Inflammatory macrophage (primary cell): ENCODE measurements at places on chromosomes 12 and 14.

DNA sequence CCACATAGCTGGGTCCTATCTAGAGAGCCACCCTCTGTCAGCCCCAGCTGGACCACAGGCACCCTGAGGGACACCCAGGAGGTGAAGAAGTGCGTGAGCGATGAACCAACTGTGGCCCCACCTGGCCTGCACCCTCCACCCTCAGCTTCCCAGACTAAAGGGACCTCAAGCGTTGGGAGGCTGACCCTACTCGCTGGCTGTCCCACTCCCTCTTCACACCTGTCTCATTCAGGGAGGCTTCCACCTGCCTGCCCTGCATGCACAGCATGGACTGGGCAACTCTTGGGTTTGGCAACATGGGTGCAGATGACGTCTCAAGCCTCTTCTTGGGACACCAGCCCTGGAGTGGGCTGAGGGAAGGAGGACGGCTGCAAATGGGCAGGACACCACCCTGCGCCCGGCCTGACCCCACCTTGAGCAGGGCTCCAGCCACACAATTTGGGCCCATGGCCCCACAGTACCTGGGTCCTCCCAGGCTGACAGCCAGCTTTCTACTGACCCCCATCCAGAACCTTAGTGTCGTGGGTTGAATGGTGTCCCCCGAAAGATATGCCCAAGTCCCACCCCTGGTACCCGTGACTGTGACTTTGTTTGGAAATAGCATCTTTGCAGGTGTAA lies 2.1 kb downstream of the TMEM179 start:
- no peak for DNase-seq

DNA sequence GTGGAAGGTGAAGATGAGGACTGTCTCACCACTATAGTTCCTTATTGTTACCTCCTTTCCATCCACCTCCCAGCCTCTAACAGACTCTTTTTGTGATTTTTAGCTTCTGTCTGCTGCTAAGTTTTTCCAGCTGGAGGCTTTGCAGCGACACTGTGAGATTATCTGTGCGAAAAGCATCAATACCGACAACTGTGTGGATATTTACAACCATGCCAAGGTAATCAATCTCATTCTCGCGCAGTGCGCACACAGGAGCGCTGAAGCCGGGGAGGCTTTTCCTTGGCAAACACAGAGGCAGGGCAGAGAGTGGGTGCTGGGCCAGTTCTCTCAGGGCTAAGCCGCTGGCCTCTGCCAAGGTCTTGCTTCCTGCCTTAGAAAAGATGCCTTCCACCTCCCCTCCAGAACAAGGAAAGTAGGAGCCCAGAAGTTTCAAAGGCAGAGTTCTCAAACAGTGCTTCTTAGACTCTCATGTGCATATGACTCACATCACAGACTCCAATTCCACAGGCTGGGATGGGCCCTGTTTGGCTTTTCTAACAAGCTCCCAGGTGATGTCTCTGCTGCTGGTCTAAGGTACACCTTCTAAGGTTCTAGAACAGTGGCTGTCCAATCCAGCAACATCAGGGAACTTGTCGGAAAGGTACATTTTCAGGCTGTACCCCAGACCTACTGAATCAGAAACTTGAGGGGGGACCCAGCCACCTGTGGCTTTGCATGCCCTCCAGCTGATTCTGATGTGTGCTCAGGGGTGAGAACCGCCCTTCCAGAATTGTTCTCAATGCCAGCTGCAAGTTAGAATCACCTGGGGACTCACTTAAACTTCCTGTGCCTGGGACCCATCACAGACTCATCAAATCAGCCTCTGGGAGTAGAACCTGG lies 33.8 kb upstream of the PWP1 start:
- DNase-seq, result no peak

GRCh38 chr12:80838708-80839107 lies 99.0 kb downstream of the LIN7A start:
- DNase-seq, result no peak

GRCh38 chr12:50166799-50167048 lies 445 bp downstream of the CERS5 start:
- DNase-seq, result peak; percentile 42

DNA sequence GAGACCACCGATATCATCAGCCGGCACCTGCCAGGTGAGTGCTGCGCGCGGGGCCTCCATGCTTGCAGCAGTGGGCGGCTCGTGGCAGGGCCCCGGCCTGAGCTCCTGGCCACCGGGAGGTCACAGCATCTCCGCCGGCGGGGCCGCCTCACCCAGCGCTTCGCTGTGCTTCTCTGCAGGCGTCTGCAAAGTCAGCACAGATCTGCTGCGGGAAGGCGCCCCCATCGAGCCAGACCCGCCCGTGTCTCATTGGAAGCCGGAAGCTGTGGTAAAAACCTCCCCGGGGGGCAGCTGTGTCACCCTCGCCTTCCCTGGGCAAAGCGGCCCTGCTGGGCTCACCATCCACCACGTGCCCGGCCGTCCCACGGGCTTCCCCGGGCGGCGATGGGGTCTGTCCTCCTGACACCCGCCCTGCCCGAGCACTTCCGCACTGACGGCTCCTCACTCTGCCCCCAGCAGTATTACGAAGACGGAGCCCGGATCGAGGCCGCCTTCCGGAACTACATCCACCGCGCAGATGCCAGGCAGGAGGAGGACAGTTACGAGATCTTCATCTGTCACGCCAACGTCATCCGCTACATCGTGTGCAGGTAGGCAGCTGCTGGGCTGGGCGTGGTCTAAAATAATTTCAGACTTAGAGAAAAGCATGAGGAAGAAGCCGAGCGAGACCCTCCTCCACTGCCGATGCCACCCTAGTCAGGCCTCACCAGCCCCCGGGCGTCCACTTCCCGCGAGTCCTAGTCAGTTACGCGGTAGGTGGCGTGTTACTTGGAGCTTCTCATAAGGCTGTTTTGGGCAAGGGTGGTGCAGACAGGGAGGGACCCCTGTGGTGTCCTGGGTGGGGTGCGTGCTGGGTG lies 7.1 kb downstream of the PGAM5 start:
- DNase-seq, result no peak

DNA sequence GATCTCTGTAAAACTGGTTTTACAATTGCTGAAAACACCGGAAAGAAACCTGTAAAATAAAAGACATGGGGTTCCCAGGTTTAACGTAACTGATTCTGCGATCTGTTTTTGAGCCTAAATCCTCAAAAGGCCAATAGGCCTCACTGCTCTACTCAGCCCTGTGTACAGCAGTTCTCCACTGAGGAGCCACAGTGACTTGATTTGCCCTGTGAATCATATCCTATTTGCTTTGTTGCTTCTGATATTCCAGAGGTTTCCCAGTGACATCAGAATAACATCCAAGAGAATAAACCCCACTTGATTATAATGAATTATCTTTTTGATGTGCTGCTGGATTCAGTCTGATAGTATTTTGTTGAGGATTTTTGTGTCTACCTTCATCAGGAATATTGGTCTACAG lies 27.5 kb downstream of the MDM1 start:
- DNase-seq, result no peak

DNA sequence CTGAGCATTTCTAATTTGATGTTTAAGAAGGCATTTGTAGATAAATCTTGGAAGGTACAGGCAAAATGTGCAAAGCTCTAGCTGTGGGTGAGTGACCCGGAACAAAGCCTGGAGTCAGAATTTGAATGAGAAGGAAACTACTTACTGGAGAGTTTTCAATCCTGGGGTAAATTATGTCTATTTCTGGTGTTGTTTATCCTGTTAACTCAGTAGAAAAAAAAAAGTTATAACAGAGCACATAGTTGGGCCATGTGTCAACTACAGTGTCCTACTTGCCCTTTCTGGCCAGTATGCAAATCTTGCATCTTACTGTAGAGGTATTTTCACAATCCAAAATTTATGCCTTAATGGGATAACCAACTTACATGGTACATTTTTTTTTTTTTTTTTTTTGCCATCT lies 182.3 kb downstream of the SYNE2 start:
- DNase-seq, result no peak

- no peak for DNase-seq
Observed at GRCh38 chr14:95321693-95322455, 2.2 kb upstream of the CLMN start.

DNA sequence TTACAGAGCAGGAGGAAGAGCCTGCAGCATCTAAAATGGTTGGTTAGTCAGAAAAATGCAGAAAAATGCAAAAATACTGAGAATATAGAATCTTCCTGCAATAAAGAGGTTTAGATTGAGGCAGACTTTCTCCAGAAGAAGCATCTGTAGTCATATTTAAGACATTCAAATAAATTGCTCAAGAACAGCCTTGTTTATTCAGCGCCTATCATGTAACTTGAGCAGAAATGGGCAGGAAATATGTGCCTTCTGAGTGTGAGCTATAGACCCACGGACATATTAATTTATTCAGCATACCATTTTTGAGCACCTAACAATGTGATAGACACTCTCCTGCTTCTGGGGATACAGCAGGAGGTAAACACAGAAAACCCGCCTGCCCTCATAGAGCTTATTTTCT lies 102.0 kb upstream of the HIF1A start:
- no peak for DNase-seq

GRCh38 chr14:53956427-53957201 lies at the start of gene BMP4:
TSS of gene BMP4 (minus strand) at chr14:53956825. CDS start at chr14:53952222, 4,603 bp downstream.
- no peak for DNase-seq

- no peak for DNase-seq
Observed at GRCh38 chr12:44703182-44703910, 172.8 kb downstream of the NELL2 start.

DNA sequence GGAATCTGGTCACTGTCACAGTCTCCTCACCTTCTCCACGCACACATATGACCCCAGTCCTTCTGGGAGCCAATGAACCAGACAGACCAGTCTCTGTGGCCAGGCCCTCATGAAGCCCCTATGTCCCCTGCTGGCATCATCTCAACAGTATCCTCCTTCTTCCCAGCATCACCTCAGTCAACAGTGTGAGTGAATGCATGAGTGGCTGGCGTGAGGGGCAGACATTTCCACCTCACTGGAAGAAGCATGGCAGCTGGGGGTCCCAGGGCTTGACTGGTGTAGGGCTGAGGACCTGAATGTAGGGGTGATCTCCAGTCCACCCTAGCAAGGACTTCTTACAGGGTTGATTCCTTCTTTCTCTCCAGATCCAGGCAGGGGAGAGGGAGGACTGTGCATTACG lies 1.8 kb downstream of the MAP3K12 start:
- DNase-seq, result no peak

DNA sequence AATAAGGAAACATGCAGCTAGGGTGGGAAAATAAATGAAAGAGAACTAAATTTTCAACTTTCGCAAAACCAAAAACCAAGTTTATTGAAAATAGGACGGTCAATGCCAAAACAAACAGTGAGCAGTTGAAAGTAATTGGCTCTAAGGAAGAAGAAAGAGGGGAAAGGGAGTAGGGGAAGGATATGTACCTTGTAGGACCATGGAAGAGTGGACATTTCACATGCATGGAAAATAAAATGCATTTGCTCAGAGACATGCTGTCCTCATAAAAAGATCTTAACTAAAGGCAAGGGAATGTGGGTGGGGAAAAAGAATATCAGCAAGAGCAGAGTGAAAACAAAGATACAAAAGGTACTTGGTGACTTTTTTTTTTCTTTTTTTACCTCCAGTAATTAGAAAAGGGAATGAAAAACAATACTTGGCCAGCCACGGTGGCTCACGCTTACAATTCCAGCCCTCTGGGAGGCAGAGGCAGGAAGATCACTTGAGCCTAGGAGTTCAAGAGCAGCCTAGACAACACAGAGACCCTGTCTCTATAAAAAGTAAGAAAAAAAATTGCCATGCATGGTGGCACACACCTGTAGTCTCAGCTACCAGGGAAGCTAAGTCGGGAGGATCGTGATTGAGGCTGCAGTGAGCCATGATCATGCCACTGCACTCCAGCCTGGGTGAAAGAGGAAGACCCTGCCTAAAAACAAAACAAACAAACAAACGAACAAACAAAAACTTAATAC lies 6.6 kb downstream of the TXNDC16 start:
- no peak for DNase-seq

DNA sequence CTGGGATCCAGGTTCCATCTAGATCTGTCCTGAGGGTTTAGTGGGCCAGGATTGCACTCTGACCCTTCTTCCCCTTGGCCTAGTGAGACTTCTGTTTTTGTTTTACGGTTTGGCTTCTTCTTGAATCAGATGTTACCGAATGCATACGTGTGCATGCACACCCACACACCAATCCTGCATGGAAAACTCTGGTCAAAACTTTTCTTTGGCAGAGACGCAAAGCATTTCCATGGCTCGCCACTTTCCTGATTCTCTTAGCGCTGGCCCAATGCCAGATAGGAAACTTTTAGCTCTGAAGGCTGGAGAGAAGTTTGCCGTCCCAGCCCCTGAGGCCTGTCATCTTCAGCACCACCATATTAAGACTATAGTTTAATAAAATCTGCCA lies 67.4 kb upstream of the ACTN1 start:
- peak; percentile 24 for DNase-seq

DNA sequence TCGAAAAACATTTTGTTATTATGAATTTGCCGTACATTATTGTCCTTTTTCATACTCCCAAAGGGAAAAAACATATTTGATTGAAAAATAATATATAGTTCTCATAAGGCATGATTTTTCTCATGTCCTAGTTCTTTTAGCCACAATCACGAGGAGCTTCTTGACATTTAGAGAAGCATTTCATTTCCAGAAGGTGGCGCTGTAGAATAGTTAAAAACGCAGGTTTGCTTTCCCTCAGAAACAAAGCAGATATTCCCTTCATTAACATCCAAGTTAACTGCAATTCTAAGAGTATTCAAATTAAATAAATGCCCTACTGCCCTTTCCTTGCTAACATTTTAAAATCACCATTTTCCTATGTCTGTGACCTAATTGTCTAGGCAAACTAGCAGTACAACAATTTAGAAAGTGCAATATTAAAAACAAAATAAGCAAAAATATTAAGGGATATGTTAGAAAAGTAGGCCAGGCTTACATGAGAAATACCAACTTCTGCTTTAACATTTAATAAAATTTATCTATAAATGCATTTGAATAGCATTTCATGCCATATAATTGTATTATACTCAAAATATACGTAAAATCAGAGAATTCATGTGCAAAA lies 10.9 kb upstream of the PIK3C2G start:
- DNase-seq, result peak; percentile 40

DNA sequence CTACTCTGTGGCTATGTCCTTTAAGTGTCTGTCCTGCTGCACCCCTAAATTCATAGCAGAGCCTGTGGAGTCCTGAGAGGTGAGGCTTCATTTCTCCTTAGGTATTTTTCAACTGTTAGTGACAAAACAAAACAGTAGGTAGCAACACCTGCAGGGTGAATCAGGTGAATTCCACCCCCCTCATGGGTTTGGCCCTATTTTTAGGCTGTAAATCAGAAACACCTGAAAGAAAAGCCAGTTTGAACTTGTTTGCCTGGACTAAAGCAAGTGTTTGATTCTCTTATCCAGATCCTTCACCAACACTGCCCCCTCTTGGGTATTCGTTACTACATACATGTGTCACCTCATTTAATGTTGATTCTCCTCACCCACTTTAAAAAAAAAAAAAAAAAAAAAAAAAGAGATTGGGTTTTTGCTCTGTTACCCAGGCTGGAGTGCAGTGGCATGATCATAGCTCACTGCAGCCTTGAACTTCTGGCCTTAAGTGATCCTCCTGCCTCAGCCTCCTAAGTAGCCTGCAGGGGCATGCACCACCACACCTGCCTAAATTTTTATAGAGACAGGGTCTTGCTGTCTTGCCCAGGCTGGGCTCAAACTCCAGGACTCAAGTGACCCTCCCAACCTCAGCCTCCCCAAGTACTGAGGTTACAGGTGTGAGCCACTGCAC lies 10.3 kb downstream of the TBPL2 start:
- DNase-seq, result peak; percentile 45
